ENCODE measurements at places on chromosomes 1 and 21.

DNA sequence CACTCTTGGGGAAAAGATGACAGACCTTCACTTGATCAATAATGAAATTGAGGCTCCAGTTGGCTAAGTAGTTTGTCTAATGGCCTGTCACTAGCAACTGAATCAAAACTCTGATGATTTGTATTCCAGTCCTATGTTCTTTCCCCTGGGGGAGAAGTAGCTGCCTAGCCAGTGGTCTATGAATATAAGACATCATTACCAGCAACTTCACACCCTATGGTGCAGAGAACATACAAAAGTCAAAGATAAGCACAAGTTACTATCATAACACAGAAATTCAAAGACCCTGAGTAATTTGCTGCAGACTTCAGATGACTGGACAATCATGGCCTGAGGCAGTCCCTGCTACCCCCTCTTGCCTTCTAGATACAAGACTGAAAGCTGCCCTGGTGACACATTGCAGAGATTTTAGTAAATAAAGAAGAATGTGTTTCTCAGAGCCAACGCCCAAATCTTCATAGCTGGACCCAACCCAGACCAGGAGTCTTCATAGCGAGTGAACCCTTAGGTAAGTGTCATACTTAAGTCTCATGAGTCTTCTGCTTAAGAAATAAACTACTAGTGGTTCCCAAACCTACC, 993 bp downstream of the PDZK1 start:
- no peak for DNase-seq

GRCh38 chr1:25006770-25007169, 76.7 kb upstream of the RUNX3 start:
- DNase-seq = no peak

- DNase-seq = no peak
Observed at GRCh38 chr1:13830170-13830569, 130.2 kb downstream of the PRDM2 start.

DNA sequence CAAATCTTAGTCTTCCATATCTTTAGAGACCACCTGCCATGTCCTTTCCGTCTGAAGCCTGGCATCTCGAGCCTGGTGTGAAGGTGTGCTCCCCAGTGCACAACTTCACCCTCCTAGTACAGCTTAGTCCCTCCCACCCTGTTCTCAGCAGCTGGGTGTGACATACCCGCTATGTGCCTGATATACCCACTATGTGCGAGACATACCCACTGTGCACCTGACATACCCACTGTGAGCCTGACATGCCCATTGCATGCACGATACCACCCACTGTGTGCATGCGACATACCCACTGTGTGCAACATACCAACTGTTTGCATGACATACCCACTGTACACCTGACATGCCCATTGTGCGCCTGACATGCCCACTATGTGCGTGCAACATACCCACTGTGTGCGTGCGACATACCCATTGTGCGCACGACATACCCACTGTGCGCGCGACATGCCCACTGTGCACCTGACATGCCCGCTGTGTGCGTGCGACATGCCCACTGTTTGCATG, 3.0 kb upstream of the RRP1 start:
- DNase-seq = no peak

- no peak for DNase-seq
Observed at GRCh38 chr1:153483776-153484175, 23.3 kb upstream of the S100A7 start.

- no peak for DNase-seq
Observed at GRCh38 chr1:6282577-6283270, 21.8 kb upstream of the GPR153 start.

DNA sequence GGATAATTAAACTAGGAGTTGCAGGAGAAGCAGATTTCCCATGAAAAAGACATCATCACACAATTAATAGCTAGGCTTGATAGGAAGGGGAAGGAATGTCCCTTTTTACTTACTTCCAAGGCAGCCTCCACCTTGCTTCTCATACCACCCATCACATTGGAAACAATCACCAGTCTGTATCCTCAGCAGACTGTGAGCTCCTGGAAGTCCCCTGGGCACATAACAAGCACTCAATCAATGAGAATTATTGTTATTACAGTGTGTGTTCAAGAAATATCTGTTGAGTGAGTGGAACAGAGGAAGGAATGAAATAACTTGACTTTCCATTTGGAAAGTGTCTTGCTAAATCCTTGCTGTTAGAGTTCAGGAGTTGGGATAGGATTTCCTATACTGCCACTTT, 36.2 kb downstream of the HIVEP3 start:
- DNase-seq = no peak

DNA sequence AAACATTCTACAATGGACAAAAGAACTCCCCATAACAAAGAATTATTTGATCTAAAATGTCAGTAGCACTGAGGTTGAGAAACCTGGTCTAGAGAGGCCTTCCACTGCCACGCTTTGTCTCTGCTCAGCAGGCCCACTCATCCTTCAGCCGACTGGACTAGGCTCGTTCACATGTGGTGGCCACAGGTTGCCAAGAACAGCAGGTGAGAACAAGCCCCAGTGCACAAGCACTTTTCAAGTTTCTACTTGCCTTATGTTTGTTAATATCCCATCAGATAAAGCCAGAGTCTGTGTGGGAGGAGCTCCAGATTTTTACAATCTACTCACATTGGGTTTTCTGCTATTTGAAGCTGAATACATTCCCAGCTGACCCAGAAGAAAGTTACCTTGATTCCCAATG, 9.1 kb upstream of the EFHD2 start:
- DNase-seq = no peak

GRCh38 chr1:16172964-16173446, 17.1 kb upstream of the EPHA2 start:
- no peak for DNase-seq

DNA sequence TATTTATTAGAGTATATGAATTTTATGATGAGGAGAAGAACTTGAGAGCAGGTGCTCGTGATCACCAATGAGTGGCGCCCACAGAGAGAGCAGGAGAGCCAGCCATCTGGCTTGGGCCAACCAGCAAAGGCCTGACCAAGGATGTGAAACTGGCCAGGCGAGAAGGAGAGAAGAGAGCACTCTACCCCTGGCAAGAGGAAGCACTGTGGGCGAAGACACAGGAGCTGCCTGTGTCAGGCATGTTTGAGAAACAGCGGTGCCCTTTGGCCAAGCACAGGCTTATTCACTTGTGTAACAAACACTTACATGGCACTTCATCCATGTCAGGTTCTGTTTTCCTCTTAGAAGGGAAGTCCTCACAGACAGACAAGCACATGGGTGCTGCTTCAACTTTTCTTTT, 4.2 kb upstream of the SIPA1L2 start:
- DNase-seq = peak; percentile 21

DNA sequence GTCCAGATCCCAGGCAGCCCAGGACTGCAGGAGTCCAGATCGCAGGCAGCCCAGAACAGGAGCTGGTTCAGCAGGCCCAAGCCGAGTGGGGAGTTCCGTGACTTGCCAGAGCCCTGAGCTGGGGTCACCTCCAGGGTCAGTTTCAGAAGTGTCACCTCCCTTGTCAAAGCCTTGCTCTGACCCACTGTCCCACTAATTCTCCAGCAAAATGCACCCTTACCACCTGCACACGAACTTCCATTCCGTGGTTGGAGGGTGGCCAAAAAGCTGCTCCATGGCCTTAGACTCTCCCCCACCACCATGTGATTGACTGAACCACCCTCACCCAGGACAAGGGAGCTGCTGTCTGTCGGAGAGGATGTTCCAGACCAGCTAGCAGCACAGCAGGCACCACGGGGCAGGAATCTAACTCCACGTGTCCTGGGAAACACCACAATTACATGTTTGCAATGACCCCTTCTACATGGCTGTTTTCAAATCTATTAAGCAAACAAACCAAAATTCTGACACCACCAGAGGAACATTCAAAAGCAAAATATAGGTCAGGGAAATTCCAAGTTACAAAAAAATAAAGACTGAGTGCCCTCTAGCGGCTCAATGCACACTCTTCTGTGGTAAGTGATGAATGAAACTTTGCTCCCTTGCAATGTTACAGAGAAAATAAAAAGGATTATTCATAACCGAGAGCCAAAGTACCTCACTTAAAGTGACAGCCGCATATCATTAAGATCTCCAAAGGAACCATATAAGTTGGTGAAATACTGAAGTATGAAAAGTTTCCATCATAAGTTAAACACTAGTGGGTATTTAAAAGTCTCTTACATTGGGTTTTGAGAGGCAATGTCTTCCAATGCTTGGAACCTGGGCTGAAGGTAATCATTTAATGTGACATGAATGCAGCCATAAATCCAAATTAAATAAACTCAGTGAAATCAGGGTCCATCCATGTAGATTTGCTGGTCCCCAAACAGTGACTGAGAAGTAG, 76.3 kb downstream of the NPHP4 start:
- peak; percentile 36 for DNase-seq

DNA sequence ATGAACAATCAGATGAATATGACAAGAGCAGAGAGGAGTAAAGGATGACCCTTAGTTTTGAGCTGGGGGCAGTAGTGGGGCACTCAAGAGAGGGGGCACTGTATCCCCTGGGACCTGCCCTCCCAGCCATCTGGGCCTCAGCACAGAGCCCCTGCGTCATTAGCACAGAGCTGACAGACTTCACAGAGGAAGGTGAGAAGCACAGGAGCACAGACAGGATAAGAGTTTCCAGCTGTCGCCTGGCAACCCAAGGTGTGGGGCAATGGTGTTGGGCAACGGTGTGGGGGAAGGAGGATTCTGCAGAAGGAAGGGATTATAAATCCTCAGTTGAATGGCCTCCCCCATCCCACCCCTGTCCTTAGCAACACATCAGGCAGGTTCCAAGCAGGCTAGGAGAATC, 30.2 kb downstream of the RAB3B start:
- DNase-seq = no peak

DNA sequence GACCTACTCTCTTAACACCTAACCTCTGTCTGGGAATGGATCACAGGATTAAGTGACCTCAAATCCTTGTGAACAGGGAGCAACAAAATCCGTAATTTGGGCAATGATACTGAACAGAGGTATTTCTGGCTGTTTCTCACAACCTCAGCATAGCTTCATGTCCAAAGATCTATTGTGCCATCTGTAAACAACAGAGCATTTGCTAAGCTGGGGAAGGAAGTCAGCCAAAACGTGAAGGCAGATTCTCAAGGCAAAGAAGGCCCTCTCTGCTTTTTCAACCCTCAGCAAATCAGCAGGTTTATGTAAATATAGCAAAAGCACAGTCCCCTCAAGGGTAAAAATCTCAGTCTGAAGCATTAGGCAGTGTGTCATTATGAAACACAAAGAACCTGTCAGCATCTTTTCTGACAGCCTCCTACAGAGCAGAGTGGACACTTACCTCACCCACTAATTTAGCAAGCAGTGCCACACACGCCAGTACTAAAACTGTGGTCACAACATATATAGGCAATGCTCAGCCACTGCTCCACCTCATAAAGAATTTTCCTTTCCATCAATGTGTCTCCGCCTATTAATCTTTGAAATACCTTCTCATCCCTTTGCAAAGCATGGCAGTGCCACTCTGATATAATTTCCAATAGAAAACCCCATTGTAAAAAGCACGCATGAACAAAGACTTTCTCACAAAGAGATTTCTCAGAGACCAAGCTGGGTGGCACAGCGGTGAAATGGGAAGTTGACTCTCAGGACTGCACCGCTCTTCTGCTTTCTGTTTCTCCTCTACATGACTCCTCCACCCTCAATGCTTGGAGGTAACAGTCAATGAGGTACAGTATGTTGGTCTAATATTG, 188.0 kb downstream of the RERE start:
- peak; percentile 54 for DNase-seq

- no peak for DNase-seq
Observed at GRCh38 chr1:34923490-34923889, 6.0 kb downstream of the DLGAP3 start.

DNA sequence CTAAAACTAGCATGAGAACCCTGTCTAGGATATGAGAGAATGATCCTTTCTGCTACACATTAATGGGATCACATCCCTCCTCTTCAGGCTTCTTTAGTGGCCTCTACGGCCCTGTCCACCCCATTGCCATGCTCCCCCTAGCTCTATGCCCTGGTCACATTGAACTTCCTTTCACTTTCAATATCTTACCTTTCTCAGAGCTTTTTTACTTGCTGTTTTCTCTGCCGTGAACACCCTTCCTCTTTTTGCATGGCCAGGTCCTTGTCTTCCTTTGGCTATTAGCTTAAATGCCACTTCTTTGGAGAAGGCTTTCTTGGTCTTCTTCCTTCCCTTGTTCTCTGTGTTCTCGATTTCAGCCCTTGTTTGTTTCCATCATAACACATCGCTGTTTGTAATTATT, 97.4 kb downstream of the GIPC2 start:
- DNase-seq = peak; percentile 22

- no peak for DNase-seq
Observed at GRCh38 chr1:2823921-2824610, 22.6 kb upstream of the TTC34 start.

DNA sequence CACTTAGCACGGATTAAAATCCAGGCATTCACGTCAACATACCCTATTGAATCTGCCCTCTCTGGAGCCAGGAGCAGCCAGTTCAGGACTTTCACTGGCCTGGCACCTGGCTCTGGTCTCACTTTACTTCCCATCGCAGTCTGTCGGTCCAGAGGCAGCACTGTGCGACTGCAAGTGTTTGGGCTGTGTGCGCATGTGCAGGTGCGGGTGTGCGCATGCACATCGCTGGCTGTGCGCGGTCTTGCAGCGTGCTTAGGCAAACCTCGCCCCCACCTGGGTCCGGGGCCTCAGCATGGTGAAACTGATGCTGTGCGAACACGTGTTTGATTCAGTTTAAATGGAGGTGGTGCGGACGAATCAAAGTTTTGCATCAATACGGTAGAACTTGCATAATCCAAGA, 38.0 kb downstream of the ATF3 start:
- DNase-seq = no peak

DNA sequence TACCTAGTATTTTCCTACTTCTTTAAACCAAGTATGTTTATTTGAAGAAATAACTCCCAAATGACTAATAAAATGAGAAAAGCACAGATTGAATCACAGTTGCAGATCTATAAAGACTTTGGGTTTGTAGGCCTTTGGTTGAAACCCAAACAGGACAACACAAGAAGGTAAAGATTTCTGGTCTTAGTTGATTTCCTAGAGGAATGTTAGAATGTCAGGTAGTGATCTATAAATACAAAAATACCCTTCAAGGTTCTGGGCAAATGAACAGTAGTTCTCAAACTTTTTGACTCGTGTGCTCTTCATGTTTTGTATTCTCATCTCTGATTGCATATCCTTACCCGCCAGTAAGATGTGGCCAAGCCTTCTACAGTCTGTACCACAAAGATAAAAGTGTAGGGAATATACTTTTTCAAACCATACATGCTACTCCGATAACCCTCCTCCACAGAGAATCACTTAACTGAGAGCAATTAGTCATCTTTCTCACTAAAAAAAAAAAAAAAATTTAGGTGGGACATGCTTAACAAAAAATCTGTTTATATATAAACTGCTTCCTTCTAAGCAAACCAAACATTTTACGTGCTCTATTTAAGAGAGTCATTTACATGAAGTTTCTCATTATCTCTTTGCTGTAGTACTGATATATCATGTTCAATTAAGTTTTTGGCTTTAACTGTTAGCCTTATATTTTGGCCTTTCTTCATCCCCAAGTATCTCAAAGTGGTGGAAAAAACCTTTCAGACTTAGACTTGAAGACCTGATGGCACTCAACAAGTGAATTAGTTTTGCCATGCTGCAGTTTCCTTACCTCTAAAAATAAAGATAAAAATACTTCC, 36.0 kb downstream of the CNIH4 start:
- no peak for DNase-seq

All from germinal center (tissue), 1 donor.